ENCODE measurements at places on chromosomes 16 and 17. TPM values are rescaled to one million over a fixed set of nuclear protein-coding genes. Genes with fewer than 3 reads are reported as not detected.

Gene TMEM100
- total RNA-seq: 279 TPM

DNA sequence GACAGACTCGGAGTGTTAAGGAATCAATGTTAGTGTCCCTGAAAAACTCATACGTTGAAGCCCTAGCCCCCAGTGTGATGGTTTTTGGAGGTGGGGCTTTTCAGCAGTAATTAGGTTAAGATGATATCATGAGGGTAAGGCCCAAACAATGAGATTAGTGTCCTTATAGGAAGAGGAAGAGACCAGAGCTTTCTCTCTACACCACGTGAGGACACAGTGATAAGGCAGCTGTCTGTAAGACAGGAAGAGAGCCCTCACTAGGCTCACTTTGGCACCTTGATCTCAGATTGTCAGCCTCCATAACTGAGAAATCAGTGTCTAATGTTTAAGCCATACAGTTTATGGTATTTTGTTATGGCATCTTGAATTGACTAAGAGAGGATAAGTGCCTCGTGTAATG is 403.2 kb downstream of the NPIPA7 start:
- no peak for DNase-seq

Gene KRTAP1-1
- total RNA-seq: not detected

DNA sequence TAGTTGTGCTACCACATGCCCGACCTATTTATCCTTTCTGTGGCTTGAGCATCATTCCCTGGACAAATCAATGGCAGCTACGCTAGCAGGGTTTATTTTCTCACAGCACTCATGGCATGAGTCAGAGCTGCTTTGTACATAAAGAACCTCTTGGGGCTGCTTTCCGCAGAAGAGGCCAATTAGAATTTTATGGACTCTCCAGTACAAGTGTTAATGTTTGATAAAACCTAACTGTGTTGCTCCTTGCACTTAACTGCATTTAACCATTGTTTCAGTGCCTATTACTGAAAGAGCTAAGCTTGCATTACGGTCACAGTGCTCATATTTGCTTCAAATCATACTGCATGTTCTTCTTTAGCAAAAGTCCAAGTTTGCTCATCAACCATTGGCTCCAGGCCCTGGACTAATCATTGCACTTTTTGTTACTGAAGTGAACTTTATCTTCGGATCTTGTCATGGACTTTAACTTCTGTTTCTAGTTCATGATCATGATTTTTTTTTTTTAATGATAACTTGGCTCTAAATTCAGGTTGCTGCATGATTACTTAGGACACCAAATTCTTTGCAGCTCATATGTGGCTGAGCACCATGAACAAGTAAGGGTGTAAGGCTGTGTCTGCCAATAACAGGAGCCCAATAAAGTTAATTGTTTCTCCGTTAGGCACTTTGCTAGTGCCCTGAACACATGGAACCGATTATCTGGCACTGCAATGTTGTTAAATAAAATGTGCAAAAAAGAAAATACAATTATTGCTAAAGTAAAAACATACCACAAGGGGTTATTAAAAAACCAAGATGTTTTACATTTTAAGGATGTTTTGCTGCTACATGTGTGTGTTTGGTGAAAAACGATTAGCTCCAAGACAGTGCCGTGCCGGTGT is 492.2 kb downstream of the KCNJ2 start:
- no peak for DNase-seq

Gene METTL16
- 30.0 TPM for total RNA-seq

DNA sequence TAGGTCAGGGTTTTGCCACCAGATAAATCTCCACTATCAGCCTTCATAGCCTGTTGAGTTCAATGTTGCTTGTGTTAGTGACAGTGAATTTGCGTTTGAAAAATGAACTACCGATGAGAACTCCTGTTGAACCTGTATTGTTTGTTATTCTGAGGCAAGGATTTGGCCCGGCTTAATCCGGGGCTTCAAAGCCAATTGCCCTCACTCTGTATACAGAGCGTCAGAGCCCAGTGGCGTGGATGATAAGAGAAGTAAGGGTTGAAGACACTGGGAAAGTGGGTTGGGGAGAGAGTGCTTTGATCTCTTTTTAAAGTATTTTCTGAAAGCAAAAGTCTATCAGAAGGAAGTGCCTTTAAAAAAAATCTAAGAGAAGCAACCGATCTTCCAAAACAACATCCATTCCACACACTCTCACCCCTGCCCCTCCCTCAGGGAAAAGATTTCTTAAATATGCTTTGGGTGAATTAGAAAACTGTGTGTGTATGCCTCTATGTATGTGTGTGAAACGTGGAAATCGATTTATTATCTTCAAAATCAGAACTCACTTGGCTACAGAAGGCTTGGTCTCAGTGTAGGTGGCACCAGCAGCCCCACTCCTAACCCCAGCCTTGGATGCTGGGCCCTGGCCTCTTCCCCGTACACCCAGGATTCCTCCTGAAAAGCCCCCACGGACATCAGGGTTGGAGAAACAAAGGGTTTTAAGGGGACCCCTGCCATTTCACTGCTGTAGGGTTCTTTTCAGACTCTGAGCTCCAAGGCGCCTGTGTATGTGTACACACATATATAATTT is 8.8 kb downstream of the TBX4 start:
- DNase-seq: no peak

Data from upper lobe of right lung (tissue), 1 donor.